T-helper 1 cell (primary cell): ENCODE measurements at places on chromosomes 3 and 15.

DNA sequence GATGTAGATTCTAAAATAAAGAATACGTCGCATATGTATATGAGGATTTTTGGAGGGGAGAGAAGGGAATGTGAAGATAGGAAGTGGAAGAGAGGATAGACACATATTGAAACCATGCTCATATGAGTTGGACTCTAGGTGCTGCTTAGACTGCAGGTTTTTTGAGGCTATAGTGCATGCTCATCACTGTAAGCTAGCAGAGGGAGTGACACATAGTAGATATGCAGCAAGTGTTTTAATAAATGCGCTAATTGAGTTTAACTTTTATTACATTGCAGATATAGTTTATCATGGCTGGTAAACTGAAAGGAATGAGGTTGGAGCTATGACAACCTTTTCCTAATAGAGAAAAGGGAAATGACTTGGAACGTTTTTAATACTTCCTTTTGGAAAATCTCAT, 7.7 kb downstream of the SEMA6D start:
- DNase-seq: no peak

- no peak for DNase-seq
These were observed 181.8 kb downstream of the PDCD6IP start for GRCh38 chr3:33980252-33980651.

DNA sequence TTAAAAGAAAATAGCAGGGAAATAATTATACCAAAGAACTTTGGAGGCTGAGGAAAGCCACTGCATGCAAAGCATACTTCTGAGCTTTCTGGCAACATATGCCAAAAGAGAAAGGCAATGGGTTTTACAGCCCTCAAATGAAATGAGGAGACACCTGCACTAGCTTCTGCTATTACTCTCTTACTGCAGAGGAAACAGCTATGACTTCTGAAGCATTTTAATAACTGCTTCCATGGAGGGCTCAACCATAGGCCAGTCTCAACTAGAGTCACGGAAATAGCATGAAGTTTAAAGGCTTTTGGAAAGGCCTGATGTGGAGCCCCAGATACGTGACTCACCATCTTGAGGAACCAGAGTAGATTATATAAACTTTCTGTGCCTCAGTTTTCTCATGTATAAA, 114.8 kb downstream of the OXNAD1 start:
- DNase-seq: no peak

DNA sequence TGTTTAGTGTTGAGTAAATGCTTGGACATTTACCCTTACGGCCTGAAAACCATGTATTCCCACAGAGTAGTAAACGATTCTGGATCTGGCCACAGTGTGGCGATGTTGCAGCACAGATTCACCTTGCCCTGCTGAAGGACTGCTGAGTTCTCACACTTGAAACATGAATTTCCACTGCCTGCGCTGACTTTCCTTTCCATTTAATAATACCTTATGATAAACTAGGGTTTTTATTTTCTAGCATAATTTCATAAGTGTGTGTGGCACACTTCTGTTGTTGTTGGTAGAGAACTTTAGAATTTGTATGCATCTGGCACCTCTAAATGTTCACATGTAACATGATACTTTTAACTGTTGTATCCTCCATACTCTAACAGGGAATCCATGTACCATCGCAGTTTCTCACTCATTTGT, 53.9 kb downstream of the C3orf38 start:
- DNase-seq: no peak

DNA sequence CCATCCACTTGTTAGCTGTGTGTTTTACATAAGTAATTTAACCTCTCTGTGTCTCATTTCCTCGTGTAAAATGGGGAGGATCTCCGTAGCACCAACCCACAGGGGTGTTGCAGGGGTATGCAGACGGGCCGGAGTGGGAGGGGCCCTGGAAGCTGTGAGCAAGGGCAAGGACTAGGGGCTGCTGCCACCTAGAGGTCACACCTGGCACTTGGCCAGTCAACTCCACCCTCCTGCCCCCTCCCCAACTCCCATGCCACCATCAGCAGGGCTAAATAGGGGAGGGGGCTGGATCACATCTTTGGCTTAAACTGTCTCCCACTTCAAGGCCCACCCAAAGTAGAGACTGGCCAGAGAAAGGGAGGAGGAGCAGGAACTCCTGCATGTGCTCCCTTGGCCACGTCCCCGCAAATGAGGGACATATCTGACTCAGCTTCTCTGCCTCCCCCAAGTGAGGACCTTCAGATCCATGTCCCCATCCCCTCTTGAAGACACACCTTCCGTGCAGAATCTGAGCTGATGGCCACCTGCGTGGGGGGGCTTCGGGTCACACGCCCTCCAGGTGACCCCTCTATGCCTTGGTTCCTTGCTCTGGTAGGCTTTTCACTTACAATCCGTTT, 2.6 kb downstream of the CCDC9B start:
- DNase-seq: peak; percentile 54

DNA sequence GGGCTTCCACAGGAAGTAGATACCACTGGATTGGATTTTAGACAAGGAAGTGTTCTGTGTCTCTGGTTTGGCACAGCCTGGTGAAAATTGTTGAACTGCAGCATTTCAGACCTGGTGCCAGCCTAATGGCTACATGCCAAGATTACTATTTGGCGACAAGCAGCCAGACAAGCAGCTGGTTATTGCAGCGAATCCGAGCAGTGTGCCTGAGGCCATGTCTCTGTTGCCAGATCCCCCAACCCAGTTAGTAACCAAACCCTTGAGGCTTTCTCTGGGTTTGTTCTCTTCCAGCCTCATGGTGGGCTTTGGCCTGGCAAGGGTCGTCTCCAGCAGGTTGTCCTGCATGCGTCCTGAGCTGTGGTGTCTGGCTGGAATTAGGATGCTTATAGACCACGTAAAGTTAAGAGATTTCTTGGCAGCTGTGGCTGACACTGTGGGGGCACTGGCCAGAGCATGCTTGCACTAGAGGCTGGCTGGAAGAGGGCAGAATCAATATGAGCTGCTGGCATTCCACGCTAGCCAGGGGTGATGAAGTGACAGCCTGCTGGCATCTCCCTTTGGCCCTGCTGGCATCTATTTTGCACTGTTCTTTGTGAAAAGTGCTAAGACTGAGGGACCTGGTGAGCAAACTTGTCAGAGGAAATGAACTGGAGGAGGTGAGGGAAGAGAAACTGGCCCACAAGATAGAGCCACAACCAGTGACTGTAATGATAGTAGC, 172.6 kb downstream of the RBMS3 start:
- no peak for DNase-seq

DNA sequence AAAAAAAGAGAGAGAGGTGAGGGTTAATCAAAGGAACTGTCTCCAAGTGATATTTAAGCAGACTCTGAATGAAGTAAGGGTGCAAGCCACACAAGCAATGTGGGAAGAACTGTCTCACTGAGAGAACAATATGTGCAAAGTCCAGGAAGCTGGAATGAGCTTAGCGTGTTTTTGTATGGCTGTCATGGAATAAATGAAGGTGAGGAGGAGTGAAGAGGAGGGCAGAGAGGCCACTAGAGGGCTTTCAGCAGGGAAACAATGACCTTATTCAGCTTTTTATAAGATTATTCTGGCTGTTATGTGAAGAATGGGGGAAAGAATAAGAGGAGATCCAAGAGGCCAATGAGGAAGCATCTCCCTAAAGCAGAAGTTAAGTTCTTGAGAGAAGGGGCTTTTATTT, 86.9 kb upstream of the COL8A1 start:
- no peak for DNase-seq

DNA sequence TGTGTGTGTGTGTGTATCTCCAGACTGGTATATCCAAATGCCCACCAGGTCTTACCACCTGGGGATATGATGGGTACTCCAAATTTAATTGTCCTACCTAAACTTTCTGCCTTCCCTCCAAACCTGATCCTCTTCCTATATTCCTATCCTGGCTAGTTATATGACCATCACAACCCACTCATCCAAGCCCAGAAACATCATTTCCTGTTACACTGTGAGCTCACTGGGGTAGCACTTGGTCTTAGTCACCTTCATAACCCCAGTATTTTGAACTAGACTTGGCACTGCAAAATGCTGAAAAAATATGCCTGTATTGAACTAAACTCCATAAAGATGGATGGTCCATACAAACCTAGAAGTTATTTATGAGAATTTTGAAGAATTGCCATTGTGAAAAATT, 178.8 kb upstream of the EIF1B start:
- no peak for DNase-seq

- no peak for DNase-seq
These were observed 11.7 kb downstream of the SPTBN5 start for GRCh38 chr15:41881920-41882688.

- no peak for DNase-seq
These were observed 33.0 kb downstream of the CHD2 start for GRCh38 chr15:92932946-92933649.

- no peak for DNase-seq
These were observed 16.4 kb downstream of the SPG11 start for GRCh38 chr15:44647036-44647435.

DNA sequence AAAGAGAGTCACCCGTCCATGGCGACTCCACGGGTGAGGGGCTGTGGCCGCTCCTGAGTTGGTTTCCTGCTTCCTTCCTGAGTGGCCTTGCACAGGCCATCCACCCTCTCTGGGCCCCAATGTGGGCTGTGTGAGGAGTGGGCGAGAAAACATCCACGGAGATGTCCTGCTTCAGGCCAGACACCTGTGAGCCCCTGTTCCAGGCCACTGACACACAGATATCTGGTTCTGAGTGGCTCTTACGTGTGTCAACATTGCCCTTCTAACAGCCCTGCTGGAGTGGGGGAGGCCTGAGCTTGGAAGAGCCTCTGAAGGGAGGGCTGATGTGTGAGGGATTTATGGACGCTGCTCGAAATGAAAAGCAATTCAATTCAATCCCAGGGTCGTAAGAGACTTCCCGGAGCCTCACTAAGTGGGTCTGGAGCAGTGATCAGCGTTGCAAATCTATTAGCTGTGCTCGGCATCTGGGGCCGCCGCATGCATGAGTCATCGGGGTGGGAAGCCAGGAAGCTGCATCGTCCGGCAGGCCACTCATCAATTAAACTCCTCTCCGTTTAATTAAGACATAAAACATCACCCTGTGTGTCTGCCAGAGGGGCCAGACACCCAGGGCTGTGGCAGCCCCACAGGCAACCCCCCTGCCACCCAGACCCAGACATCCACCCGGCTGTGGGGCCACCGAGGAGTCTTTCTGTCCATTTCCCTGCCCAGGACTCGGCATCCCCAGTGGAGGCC, 20.0 kb upstream of the PRR23E start:
- no peak for DNase-seq

GRCh38 chr15:43441316-43441715, 51.6 kb downstream of the TP53BP1 start:
- no peak for DNase-seq

GRCh38 chr15:60594071-60594470, 115.1 kb upstream of the ICE2 start:
- DNase-seq: no peak

DNA sequence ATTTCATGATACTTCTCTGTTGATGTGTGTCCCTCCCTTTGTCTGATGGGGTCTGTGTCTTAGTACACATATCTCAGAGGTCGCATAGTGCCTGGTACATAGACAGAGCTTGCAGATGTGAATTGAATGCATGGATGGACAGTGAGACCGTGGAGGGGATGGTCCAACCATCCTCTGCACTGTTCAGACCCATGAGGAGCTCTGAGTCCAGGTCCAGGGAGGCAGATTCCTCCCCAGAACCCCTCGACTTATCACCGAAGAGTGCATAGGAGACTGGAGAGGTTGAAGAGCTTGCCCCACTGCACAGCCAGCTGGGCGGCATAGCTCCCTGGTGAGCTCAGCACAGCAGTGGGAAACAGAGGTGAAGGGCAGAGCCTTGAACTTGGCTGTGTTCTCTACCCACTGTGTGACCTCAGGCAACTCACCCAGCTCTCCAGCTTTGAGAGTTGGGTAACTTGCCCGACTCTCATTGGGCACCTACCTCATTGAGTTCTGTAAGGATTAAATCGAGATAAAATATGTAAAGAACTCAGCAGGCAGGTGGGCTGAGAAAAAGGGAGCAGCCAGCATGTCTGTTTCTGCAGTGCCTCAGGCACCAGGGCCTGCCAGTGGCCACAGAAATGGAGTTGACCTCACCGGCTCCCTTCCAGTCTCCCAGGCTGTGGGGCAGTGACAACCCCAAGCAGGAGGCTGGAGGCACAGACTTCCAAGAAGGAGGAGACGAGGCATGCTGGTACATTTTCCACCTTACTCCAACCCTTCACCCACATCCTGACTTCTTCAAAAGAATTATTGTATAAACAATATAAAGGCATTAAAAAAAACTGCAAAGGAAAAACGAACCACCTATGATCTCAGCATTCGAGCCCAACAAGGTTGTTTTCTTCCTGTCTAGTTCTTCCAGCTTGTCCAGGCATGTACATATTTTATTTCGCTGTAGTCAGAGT, 54.1 kb upstream of the TFRC start:
- no peak for DNase-seq

DNA sequence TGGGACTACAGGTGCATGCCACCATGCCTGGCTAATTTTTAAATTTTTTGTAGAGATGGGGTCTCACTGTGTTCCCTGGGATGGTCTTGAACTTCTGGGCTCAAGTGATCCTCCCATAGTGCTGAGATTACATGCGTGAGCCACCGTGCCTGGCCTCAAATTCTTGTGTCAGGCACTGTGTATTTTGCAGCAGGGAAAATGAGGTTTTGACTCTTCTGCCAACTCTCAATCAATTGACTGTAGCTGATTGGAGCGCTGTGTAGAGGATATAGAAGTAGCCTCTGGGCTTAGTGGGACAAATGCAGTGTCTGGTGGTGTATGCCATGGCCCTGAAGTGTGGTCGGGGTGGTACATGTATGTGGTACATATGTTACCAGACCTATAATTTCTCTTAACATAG, 152.3 kb downstream of the FNDC3B start:
- DNase-seq: no peak

DNA sequence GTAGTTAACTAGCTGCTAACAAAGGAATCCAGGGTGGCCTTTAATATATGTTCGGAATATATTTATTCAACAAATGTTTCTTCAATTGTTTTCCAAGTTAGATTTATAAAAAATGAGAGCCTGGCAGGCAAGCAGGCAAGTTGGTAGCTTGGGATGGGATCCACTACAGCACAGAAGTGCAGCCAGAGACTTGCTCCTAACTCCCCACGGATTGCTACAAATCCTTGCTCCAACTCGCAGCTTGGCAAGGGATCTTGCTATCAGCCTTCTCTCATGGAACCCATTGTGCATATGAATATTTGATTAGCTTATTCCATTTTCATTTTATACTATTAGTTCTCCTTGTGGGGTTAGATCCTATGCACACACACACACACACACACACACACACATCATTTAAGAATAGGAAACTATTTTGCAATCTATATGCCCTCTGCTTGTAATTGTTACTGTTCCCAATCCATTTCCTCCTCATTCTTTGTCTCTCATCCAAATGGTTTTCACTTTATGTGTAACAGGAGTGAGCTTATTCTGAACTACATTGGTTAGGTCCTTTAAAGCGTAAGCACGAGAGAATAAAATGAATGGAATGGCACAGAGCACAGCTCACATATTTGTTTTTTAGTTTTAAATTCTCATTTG, 505.6 kb downstream of the LPP start:
- no peak for DNase-seq

DNA sequence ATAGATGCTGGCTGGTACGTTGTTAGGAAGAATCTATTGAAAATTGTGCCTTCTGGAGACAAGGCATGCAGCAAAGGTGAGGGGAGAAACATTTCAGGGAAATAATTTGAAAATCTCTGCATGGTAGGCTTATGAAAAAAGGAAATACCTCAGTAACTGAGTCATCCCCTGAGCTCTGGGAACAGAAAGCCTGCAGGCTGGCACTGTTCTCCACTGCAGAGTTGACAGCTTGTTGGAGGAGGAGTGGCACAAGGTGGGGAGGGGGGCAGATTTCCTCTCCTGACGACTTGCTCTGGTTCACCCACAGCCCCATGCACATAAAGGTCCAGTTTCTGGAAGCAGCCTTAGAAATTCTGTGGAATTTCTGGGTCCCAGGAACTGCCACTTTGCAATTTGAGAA, 179.4 kb downstream of the ABHD5 start:
- no peak for DNase-seq

GRCh38 chr15:64209680-64210334, 47.0 kb upstream of the PPIB start:
- no peak for DNase-seq
